Right ventricle myocardium superior (tissue), 1 donor: ENCODE measurements at places on chromosomes 1 and 21. TPM values are rescaled to one million over a fixed set of nuclear protein-coding genes. Genes with fewer than 3 reads are reported as not detected.
A peak's percentile ranks its signal among the peaks of the same experiment; 100 is the strongest.

Gene GOLT1A
- not detected for total RNA-seq

Gene FCRL6
- total RNA-seq: 0.32 TPM

Gene ANXA9
- total RNA-seq: not detected

GRCh38 chr1:233383984-233384383 lies 56.5 kb downstream of the MAP3K21 start:
- no peak for DNase-seq

GRCh38 chr1:166040202-166040997 lies 126.4 kb downstream of the FAM78B start:
- DNase-seq: no peak

- no peak for DNase-seq
These were observed 2.0 kb downstream of the CSRP1 start for GRCh38 chr1:201504799-201505502.

DNA sequence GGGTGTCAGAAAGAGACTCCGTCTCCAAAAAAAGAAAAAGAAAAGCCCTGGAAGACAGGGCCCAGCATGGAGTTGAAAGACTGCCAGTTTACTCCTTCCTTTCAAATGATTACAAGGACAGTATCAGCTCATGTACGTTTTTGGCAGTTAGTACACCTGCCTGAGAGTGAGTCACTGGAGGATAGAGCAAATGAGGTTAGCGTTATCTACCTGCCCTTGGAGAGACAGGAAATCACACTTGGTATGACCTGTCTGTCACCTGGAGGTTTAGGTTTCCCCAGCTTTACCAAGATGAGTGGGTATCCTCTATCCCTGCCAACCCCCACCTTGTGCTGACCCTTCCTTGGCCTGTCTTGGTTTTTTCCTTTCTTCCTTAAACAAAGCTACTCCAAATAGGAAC lies 96.8 kb upstream of the BMP8A start:
- no peak for DNase-seq

DNA sequence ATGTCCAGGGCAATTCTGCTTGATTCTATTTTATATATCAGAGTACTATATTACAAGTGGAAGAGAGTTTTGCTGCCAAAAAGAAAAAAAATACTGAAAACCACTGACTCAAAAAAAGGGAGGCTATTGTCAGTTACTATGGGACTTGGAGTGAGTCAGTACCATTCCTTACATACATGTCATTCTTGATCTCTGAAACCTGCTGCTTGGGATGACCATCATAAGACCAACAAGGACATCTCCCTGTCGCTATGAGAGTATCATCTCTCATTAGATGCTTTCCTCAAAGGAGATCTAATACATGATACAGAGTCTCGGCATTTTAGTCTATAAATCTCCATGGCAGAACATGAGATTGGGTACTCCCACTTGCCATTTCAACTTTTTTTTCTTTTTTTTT lies 11.8 kb upstream of the INPP5B start:
- no peak for DNase-seq

- peak; percentile 28 for DNase-seq
These were observed 148.6 kb downstream of the SYF2 start for GRCh38 chr1:25083481-25084345.
